Thoracic aorta endothelial cell (primary cell): ENCODE measurements at places on chromosomes 12 and 14. TPM values are rescaled to one million over a fixed set of nuclear protein-coding genes. Genes with fewer than 3 reads are reported as not detected.

ASIC1 gene
- 0.27 and 1.1 TPM in 2 replicates for total RNA-seq

DLK1 gene
- total RNA-seq = not detected in 2 replicates

SLC2A3 gene
- total RNA-seq = 23.9 and 49.8 TPM in 2 replicates

TEP1 gene
- total RNA-seq = 26.5 and 34.8 TPM in 2 replicates

FOXG1 gene
- total RNA-seq = 0.07 and 0.13 TPM in 2 replicates
